A549 treated with ZK216348 at 1 μM for 4 hours (cell line): ENCODE measurements at places on chromosomes 4 and X. TPM values are rescaled to one million over a fixed set of nuclear protein-coding genes. Genes with fewer than 3 reads are reported as not detected.

The VSIG4 gene
- total RNA-seq: not detected in 5 replicates

The UGT2B15 gene
- 0.06 to 0.19 TPM in 2 of 5 replicates, not detected in the others for total RNA-seq

The ATP2B3 gene
- 0.05 to 0.21 TPM (median 0.07 TPM) in 4 of 5 replicates, not detected in the other for total RNA-seq

The PRRG3 gene
- total RNA-seq: not detected in 5 replicates

The RHOXF2 gene
- not detected in 5 replicates for total RNA-seq
